Tongue (tissue), 3 donors: ENCODE measurements at places on chromosomes 7 and 10.
A peak's percentile ranks its signal among the peaks of the same experiment; 100 is the strongest.

- DNase-seq: no peak
These were observed 526 bp downstream of the ZNF248 start for GRCh38 chr10:37856881-37857286.

GRCh38 chr10:102639537-102639936 is 4.7 kb upstream of the TRIM8 start:
- no peak for DNase-seq

DNA sequence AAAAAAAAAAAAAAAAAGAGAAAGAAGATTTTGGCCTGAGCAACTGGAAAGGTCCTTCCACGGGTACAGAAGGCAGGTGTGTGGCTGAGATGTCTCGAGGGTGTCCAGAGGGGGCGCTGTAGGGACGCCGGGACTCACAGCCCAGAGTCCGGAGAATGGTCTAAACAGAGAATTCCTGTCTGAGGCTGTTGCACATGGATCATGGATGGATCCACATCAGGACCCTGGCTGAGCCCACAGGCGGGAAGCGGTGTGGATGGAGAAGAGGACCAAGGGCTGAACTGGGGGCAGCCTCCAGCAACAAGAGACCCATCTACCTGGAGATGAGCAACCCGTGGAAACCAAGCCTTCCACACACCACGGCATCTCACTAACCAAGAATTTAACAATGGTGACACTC is 55.0 kb downstream of the PKD1L1 start:
- no peak for DNase-seq

GRCh38 chr7:148303295-148304082 is 287.1 kb upstream of the C7orf33 start:
- peak; percentile 64 for DNase-seq

GRCh38 chr7:130134106-130134636 is 63.8 kb downstream of the KLHDC10 start:
- DNase-seq: no peak
